ENCODE measurements at places on chromosomes 4 and X. TPM values are rescaled to one million over a fixed set of nuclear protein-coding genes. Genes with fewer than 3 reads are reported as not detected.

Gene GRID2
- not detected for total RNA-seq

Gene SSX2B
- 3.5 TPM for total RNA-seq

Gene TCEAL6
- total RNA-seq = not detected

Gene NHSL2
- 11.7 TPM for total RNA-seq

Gene SRPX
- total RNA-seq = 116 TPM

Gene TEX13C
- not detected for total RNA-seq

Gene ANKRD50
- total RNA-seq = 23.9 TPM

Gene STK32B
- 14.8 TPM for total RNA-seq

GRCh38 chrX:20140420-20140819 lies 1.2 kb downstream of the EIF1AX start:
- no peak for DNase-seq

DNA sequence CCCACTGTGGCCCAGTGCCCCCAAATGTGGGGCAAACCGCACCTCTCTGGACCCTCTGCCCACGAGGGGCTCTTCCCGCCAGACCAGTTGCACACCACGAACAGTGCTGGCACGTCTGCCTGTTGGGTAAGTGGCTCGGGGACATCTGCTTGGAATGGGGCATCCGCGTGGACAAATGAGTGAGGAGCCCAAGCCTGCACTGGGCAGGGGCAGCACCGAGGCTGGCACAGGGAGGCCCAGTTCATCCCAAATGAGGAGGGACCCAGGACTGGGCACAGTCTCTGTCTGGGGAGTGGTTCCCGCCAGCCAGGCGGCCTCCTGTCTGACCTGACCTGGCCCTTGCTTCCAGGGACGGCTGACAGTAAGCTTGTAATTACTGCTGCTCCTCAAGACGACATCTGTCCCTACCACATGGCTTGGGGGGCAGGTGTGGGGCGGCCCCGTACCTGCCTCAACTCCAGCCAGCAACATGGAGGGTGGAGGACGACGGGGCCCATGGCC lies 3.2 kb downstream of the SPON2 start:
- no peak for DNase-seq

DNA sequence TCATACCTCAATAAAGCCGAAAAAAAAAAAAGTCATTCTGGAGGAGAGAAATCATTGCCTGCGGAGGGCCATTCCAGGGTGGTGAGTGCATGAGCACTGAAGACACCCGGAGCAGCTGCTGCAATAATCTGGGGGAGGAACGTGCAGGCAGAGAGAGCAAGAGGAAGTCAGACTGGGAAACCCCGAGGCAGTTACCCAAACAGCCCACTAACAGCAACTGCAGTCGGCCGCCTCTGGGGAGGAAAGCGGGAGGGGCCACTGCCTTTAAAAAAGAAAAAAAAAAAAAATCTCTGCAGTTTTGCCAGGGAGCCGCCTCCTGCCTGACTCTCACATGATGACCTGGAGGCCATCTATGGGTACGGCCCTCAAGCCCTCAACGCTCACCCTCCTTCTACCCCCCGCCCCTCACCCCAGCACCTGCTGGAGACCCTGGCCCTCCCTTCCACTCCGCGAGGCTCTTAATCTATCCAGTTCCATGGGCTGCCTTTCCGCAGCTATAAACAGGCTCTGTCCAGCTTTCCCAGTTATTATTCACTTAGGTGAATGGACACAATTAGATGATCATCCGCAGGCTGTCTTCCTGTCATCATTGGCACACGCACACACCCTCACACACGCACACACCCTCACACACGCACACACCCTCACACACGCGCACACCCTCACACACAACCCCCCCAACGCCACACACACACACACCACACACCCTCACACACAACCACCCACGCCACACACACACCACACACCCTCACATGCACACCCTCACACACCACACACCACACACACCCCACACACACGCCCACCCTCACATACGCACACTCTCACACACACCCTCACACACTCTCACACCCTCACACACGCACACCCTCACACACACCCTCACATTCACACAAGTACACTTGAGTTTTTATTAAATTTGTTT lies 3.4 kb upstream of the AVPR2 start:
- no peak for DNase-seq

- peak; percentile 26 for DNase-seq
Measured at GRCh38 chr4:78018271-78019049, 38.7 kb upstream of the FRAS1 start.

GRCh38 chr4:111960241-111960667 lies 185.0 kb upstream of the FAM241A start:
- DNase-seq = no peak

DNA sequence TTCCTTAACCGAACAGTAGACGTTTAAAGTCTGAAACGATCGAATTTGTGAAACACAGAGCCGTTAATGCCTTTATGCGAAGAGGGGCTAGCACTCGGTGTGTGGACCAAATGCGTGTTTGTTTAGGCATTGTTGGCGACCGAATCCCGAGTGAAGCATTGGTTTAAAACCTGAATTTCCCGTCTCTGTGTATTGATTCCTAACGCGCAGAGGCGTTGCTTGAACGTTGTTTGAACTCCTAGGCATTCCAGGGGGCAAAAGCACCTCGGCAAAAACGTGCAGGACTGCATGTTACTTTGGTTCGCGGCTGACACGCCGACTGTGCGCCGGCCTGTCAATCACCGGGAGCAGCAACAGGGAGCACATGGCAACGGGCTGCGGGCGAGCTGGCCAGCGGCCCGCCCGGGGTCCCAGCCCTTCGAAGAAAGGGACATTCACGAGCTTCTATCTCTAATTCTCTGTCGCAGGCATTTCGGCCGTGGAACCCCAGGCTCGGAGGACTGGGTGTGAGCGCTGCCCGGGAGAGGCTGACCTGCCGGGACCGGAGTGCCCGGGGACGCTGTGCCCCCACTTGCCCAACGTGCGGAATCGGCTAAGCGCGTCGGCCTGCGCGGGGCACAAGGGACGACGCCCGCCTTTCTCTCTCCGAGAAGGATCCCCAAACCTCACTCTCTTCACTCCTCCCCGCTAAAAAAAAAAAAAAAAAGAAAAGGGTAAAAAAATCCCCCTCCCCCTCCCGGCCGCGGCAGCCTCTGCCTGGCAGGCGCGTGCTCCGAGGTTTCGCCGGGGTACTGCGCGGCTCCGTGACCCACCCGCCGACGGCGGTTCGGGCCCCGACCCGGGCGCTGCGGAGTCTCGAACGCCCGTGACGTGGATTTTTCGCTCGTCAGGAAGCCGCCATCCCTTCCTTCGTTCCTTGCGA lies 810 bp downstream of the SPRY1 start:
- peak; percentile 67 for DNase-seq

DNA sequence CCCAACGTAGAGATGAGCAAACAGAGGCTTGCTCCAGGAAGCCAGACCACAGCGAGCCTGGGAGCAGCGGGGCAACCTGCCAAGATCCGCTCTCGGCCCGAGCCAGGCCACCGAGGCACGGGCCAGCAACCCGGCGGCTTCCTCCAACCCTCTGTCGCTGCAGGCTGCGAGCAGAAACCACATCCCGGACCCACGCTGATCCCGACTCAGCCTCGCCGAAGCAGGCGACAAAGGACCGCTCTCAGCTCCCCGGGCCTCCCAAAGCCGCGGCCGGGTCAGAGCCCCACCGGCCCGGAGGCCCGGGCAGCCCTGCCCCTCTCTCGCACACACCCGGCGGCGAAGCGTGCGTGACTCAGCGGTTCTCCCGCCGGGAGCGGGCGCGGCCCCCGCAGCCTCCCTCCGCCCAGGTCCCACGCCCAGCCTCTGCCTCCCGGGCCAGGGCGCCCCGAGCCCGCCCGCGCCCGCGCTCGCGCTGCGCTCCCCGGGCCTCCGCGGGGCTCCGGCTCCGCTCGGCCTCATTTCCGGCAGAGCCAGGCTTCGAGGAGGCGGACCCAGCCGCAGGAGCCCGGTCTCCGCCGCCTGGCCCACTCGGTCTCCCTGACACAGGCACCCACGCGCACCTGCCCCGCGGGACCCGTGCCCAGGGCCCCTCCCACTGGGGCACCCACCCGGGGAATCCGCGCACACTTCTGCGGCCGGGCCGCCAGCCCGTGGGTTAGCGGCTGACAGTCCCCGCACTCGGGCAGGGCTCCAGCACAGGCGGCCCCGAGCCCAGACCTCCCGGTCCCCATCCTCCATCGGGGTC lies 1.7 kb downstream of the PPP2R2C start:
- peak; percentile 23 for DNase-seq

GRCh38 chr4:1334579-1334895 lies 12.5 kb upstream of the UVSSA start:
- DNase-seq = no peak

GRCh38 chrX:66717926-66718325 lies 79.0 kb upstream of the EDA2R start:
- DNase-seq = no peak

DNA sequence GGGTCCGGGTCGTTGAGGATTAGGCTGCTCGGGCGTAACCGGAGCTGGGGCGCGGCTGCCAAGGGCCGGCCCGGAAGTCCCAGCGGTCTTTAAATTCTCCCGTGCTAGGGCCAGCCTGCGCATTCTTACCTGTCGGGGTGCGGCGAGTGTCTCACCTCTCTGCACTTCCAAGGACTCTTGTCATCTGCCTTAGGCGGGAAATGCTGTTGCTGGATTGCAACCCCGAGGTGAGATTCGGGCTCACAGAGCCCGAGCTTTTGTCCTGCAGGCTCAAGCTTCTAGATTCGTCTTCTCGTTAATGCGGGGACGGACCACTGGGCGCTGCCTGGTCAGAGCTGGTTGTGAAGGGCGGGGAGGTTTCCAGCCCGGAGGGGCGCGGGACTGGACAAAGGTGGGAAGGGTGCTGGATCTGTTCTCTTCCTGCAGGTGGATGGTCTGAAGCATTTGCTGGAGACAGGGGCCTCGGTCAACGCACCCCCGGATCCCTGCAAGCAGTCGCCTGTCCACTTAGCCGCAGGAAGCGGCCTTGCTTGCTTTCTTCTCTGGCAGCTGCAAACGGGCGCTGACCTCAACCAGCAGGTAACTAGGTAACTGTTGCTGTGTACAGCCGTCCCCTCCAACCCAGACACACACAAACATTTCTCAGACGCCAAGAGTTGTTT lies at the start of gene ANKRD37:
Gene ANKRD37 (plus strand): TSS at position 118 of the 662 bp plus-strand sequence. CDS start 83 bp downstream, at position 201.
- peak; percentile 72 for DNase-seq

DNA sequence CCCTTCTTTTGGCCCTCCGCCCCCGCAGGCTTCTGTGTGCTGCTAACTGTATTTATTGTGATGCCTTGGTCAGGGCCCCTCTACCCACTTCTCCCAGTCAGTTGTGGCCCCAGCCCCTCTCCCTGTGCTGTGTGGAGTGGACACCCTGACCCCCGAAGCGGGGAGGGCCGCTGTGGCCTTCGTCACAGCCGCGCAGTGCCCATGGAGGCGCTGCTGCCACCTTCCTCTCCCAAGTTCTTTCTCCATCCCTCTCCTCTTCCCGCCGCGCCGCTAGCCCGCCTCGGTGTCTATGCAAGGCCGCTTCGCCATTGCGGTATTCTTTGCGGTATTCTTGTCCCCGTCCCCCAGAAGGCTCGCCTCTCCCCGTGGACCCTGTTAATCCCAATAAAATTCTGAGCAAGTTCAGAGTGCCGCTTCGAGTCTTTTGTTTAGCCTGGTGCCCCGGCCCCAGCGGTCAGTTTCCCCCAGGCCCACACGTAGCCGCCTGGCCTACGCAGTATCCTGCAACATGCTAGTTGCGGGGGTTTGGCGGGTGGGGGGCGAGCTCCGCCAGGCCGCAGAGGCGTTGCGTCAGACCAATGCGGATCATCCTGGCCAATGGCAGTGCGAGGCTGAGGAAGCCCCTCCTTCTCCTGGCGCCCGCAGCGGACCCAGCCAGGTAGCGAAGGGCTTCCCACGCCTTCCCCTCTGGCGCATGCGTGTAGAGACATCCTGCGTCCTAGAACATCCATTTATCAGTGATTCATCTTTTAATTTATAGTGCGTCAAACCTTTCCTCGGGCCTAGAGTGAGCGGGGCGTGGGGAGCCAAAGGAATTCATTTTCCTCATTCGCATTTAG lies 5.6 kb upstream of the KANTR start:
- peak; percentile 86 for DNase-seq

DNA sequence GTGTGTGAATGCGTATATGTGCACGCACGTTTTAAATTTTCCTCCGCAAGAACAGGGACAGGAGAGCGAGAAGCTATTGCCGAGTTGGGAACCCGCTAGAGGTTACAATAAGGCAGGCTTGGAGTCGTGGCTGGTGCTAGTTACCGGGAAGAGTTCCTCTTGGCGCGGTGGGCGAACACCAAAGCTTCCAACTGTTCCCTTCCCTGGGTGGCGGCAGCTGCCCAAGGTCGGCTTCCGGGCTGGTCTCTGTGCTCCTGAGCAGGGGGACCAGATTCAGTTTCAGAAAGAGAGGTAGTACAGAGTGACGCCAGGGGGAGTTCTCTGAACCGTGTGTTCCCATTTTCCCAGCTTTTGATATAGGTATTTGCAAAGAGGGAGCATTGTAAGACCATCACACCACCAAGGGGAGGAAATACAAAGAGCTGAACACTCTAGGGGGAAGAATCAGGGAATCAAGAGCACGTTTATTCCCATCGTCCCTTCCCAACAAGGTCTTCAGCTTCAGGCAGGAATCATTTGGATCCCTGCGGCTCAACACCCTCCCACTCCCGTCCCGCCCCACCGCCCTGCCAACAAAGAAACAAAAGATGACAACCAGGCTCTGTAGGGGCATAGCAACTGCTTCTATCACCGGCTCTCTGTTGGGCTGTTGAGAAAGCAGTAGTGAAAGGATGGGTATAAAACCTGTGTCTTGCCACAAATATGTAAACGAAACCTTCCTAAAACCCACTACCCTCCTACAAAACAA lies 113.6 kb upstream of the TEX13C start:
- DNase-seq = peak; percentile 40

DNA sequence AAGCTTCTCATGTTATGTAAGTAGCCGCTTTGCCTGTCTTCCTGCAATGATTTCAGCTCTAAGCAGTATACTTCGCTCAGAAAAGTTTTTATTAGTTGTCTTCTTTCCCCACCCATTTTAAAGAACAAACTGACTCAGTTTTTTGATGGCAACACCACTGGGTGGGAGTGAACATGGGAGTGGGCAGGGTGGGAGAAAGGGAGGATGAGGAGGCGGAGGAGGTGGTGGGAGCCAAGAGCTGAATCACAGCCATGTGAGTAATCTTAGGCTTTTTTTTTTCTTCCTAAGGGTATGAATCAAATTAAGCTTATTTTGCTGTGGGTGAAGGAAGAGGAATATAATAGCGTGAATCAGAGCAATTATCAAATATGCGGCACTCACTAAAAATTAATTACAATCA lies 574.3 kb upstream of the DIPK2B start:
- no peak for DNase-seq
